Cardiac fibroblast (primary cell): ENCODE measurements at places on chromosomes 13 and 19.

- no peak for DNase-seq
Measured at GRCh38 chr13:111326621-111326965, 6.2 kb downstream of the TEX29 start.

DNA sequence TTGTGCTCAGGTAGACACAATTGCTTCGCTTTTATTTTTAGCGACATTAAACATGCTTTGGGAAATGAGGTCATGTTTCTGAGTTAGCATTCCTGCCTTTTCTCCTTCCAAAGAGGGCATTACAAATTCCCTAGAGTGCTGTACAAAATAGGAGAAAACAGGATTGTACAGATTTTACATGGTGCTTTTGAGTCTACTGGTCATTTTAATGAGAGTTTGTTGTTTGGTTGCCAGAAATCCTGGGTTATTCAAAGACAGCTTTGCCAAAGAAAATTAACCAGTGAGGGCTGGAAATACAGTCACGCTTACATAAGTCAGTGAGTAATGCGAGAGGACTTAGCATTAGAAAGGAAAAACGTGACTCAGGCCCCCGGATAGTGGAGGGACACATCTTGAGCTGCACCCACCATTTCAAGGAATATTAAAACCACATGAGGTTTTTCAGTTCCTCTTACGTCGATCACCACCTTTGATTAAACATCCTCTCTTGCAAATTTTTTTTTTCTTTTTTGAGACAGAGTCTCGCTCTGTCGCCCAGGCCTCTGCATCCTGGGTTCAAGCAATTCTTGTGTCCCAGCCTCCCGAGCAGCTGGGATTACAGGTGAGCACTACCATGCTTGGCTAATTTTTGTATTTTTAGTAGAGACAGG is 55.4 kb downstream of the SACS start:
- DNase-seq = peak; percentile 98

GRCh38 chr13:78065141-78065540 is 146.5 kb upstream of the EDNRB start:
- no peak for DNase-seq

- no peak for DNase-seq
Measured at GRCh38 chr19:28483197-28483596, 729.8 kb downstream of the UQCRFS1 start.

DNA sequence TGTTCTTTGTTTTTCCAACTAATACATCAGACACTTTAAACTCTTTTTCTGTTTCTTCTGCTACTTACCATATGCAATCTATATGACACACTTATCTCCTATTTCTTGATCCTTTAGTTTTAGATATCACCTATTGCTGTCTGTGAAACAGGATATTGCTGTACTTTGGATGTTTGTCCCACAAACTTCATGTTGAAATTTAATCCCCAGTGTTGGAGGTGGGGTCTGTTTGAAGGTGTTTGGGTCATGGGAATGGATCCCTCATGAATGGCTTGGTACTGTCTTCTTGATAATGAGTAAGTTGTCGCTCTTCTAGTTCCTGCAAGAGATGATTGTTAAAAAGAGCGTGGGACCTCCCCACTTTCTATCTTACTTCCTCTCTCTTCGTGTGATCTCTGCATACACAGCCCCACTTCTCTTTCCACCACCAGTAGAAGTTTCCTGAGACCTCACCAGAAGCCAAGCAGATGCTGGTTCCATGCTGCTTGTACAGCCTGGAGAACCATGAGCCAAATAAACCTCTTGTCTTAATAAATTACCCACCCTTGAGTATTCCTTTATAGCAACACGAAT is 244.2 kb downstream of the NHLRC3 start:
- no peak for DNase-seq

DNA sequence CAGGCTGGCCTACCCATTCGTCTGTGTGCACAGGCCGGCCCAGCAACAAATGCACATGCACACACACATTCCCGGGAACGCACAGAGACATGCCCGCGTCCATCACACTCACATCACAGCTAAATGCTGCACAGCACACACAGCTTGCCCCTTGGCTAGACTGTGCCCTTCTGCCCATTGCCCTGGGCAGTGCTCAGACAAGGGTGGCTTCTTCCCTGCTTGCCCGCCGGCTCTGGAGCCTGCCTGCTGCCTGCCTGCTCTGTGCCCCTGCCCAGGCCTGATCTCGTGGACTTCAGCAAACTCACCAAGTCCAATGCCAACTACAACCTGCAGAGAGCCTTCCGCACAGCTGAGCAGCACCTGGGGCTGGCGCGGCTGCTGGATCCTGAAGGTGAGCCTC is 30.4 kb downstream of the SPTBN4 start:
- DNase-seq = no peak

GRCh38 chr13:32840989-32841713 is 175.1 kb upstream of the KL start:
- DNase-seq = no peak

DNA sequence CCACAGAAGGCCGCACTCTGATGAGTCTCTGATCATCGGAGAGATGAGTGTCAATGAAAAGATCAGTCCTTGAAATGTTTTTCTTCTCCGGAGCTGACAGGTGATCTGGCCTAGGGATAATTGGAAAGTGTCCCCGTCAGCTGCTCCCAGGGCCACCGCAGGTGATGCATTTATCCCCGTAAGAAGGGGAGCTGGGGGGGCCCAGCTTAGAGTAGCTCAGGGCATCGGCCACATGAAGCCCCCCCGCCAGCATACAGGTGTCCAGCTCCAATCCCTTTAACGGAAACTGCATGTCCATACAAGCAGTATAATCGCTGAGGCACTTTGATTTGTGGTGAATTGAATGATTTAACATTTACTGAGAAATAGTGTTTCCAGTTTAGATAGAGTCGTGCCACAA is 27.7 kb downstream of the ATP4B start:
- DNase-seq = no peak

GRCh38 chr19:35750167-35750566 is 1.8 kb downstream of the LIN37 start:
- no peak for DNase-seq

- DNase-seq = no peak
Measured at GRCh38 chr13:23146811-23147625, 33.8 kb upstream of the SGCG start.

GRCh38 chr13:99380921-99381645 is 73.9 kb upstream of the GPR183 start:
- DNase-seq = no peak
